ENCODE measurements at places on chromosomes 1 and 21. TPM values are rescaled to one million over a fixed set of nuclear protein-coding genes. Genes with fewer than 3 reads are reported as not detected.

DNA sequence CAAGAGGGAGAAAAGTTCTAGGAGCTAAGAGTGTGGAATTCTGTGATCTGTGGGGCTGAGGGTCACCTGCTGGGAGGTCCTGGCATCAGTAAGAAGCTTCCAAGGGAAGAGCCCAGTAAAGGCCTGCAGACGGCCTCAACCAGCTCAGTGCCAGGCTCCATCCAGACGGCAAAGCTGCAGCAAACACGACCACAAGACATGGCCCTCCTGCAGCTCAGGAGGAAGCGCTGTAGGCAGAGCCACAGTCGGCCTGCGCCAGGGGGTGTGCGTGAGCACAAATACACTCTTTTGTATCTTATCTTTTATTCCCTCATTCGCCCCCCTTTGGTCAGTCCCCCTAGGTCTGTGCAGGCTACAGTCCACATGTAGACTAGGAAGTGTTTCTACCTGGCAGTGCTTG lies 13.4 kb downstream of the C1orf174 start:
- H3K27me3 ChIP-seq = no peaks in the 10 kb centered on the region
- no peak overlapping the region for H3K27ac ChIP-seq
- H3K4me3 ChIP-seq = no peak overlapping the region
- H3K4me1 ChIP-seq = no peaks in the 10 kb centered on the region
- DNase-seq = no peak

The AADACL4 gene
- total RNA-seq = not detected

DNA sequence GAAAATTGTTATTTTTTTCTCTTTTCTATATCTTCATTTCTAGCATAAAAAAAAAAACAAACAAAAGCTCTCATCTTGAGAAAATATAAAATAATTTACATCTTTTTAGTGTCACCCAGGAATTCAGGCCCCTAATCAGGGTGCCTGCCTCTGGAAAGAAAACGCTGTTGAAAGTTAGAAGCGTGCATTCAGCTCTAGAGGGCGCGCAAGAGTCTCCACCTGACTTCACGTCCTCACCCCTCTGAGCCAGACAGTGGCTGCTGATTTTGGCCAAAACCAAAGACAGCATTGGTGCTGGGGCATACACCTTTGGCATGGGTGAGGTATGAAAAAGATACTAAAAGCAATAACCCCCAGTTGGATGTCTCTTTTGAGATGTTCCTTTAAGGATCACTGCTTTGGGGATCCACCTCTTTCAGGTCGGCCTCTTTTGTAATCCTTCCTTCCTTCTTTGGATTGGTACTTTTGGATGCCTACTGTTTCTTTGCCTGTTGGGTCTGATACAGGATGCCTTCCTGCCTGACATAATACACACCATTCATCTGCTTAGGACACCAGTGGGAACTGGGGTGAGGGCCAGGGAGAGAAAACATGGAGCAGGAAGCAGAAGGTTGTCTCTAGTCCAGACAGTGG lies 77.6 kb upstream of the CHRM3 start:
- no peak overlapping the region for H3K27ac ChIP-seq
- no peak overlapping the region for H3K4me3 ChIP-seq
- peak; percentile 3 for DNase-seq
- no peaks in the 10 kb centered on the region for H3K27me3 ChIP-seq
- no peaks in the 10 kb centered on the region for H3K36me3 ChIP-seq
- no peaks in the 10 kb centered on the region for H3K4me1 ChIP-seq

The ITLN2 gene
- not detected for total RNA-seq

DNA sequence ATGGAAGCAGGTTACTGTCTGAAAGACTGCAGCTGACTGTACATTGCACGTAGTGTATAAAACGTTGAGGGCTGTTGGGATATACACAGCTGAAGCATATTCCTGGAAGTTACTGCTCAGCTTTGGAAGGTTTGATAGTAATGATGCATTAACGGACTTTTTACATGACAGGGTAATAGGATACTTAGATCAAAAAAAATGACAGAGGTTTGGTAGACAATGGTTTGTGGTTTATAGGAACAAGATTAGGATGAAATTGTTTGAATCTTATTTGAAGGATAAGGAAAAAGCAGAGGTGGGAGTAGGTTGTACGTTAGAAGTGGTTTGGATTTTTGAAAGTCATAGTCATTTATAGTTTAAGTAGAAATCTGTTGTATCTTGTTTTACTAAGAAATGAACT lies 33.0 kb downstream of the ADGRL2 start:
- H3K27ac ChIP-seq = peak overlapping the region; percentile 9
- H3K4me3 ChIP-seq = no peak overlapping the region
- peaks cover 25% of the 10 kb centered on the region for H3K4me1 ChIP-seq
- no peaks in the 10 kb centered on the region for H3K27me3 ChIP-seq

DNA sequence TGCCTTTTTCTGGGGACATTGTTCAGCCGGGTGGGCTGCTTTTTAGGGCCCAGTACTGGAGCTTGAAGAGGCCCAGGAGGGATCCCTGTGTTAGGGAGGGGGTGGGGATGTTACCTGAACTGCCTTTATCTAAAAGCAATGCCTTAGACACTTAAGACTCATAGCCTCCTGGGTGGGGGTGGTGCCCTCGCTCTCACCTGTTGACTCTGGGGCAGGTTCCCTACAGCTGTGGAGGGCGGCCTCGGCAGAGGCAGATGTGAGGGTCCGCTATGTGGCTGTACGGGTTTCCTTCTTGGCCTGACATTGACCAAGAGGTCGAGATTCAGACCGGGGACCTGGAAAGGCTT lies 716 bp downstream of the INAVA start:
- H3K4me3 ChIP-seq = no peak overlapping the region
- no peaks in the 10 kb centered on the region for H3K27me3 ChIP-seq
- no peaks in the 10 kb centered on the region for H3K36me3 ChIP-seq
- DNase-seq = no peak
- peaks cover 10% of the 10 kb centered on the region for H3K4me1 ChIP-seq
- H3K27ac ChIP-seq = no peak overlapping the region

- peaks cover 35% of the 10 kb centered on the region for H3K4me1 ChIP-seq
- DNase-seq = peak; percentile 48
- no peaks in the 10 kb centered on the region for H3K36me3 ChIP-seq
- H3K27ac ChIP-seq = no peak overlapping the region
- no peak overlapping the region for H3K4me3 ChIP-seq
- H3K27me3 ChIP-seq = no peaks in the 10 kb centered on the region
These were observed 17.9 kb downstream of the PTPRF start for GRCh38 chr1:43548285-43549271.

The HTR6 gene
- total RNA-seq = not detected

The CYP2J2 gene
- total RNA-seq = 3.8 TPM

GRCh38 chr1:56901716-56902115 lies 47.1 kb downstream of the C8A start:
- peaks cover 23% of the 10 kb centered on the region for H3K4me1 ChIP-seq
- H3K36me3 ChIP-seq = no peaks in the 10 kb centered on the region
- H3K27me3 ChIP-seq = no peaks in the 10 kb centered on the region
- DNase-seq = peak; percentile 18
- H3K27ac ChIP-seq = no peak overlapping the region

The TTC24 gene
- total RNA-seq = 0.18 TPM

The TMEM79 gene
- total RNA-seq = 2.6 TPM

- H3K4me1 ChIP-seq = peaks cover 4% of the 10 kb centered on the region
- H3K4me3 ChIP-seq = no peak overlapping the region
- no peaks in the 10 kb centered on the region for H3K27me3 ChIP-seq
- DNase-seq = no peak
- no peaks in the 10 kb centered on the region for H3K36me3 ChIP-seq
- no peak overlapping the region for H3K27ac ChIP-seq
These were observed 184.6 kb upstream of the DUSP10 start for GRCh38 chr1:221926441-221926840.

The USH2A gene
- 0.24 TPM for total RNA-seq

- H3K4me3 ChIP-seq = no peak overlapping the region
- no peaks in the 10 kb centered on the region for H3K27me3 ChIP-seq
- no peak for DNase-seq
- no peaks in the 10 kb centered on the region for H3K4me1 ChIP-seq
- H3K36me3 ChIP-seq = no peaks in the 10 kb centered on the region
These were observed 51.0 kb upstream of the BARHL2 start for GRCh38 chr1:90768098-90768497.

DNA sequence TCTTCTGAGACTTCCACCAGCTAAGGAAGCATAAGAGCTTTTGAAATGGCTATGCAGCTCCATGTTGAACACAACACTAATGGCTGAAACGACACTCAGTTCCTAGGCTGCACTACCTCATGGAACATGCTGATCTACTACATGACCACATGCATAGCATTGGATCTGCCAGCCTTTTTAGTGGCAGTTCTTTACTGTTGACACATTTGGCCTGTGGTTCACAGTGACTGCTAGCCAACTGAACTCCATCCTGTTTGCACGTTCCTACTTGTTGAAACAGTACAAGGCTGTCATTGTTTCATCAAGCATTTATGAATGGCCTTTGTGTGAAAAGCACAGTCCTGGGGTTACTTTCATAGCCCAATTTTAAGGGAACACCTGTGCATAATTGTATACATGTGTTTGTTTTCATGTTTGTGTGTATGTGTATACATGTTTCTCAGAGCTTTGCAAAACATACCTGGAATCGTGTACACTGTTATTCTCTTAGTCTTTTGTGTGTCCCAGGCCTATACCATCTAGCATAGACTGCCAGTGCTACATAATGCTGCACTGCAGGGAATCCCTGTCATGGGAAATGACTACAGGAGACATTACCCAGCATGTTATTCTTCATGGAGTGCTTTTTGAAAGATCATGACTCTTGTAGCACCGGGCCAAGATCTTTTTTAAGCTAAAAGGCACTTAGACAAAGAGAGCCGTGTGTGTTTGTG lies 179.6 kb upstream of the ESRRG start:
- H3K27me3 ChIP-seq = no peaks in the 10 kb centered on the region
- peak; percentile 47 for DNase-seq
- H3K4me3 ChIP-seq = no peak overlapping the region
- peak overlapping the region; percentile 41 for H3K27ac ChIP-seq

DNA sequence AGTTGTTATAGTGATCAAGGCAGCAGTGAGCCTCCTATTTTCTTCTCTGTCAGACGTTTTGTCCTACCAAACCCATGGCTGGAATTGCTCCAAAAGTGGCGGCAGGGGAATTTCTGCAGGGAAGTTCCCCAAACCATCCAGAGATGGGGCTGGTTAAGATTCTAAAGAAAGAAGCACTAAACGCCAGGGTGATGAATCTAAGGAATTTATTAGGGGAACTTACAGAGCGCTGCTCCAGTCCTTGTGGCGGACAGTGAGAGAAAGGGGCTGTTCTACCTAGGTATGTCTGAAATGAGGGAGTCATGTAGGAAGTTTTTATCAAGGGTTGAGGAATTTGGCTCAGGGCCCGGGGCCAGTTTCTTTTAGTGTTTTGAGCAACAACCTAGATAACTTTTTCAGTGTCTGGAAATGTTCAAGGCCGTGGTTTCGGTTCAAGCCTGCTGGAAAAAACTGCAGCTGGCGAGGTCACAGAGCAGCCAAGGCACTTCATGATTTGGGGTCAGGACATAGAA lies 222.4 kb upstream of the B3GALT2 start:
- H3K27me3 ChIP-seq = no peaks in the 10 kb centered on the region
- peak; percentile 99 for DNase-seq
- no peaks in the 10 kb centered on the region for H3K36me3 ChIP-seq
- no peak overlapping the region for H3K4me3 ChIP-seq
- peaks cover 25% of the 10 kb centered on the region for H3K4me1 ChIP-seq

The AMPD1 gene
- not detected for total RNA-seq

The S100A8 gene
- total RNA-seq = not detected

GRCh38 chr1:67850611-67851075 lies 17.4 kb upstream of the GNG12 start:
- H3K27me3 ChIP-seq = peaks cover 2% of the 10 kb centered on the region
- H3K27ac ChIP-seq = no peak overlapping the region
- no peaks in the 10 kb centered on the region for H3K36me3 ChIP-seq
- DNase-seq = no peak
- no peak overlapping the region for H3K4me3 ChIP-seq

- H3K4me1 ChIP-seq = no peaks in the 10 kb centered on the region
- no peak overlapping the region for H3K4me3 ChIP-seq
- no peaks in the 10 kb centered on the region for H3K27me3 ChIP-seq
These were observed 47.0 kb upstream of the WDR26 start for GRCh38 chr1:224481601-224482000.

DNA sequence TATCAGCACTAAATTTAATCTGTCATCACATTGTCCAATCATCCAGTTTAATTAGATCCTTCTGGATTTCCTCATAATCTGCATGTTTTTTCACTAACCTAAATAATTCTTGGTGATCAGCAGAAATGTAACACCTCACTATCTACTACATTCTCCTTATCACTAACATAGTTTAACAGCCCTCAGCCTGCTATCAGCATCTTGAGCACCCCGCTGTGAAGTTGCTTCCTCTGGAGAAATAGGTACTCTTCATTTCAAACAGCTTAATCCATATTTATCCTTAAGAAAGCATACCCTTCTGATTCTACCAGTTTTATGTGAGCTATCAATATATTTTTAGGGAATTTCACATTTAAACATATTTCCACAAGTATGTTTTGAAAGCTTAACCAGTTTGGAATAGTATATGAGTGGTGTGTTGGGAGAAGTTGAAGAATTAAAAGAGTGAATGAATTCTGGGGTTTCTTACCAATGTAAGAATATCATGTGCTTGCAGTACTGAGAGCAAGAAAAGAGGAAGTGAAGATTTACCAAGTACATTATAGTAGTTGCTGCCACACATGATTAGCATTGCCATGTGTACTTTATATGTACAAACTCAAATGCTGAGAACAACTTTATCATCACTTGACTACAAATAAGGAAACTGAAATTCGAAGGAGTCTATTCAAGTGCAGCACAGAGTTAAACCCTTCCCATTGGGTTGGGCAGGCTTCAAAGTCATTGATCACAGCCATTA lies 771.1 kb upstream of the ADGRL4 start:
- H3K36me3 ChIP-seq = no peaks in the 10 kb centered on the region
- no peaks in the 10 kb centered on the region for H3K4me1 ChIP-seq
- no peak overlapping the region for H3K4me3 ChIP-seq
- peak; percentile 3 for DNase-seq

The NHLH2 gene
- total RNA-seq = not detected

DNA sequence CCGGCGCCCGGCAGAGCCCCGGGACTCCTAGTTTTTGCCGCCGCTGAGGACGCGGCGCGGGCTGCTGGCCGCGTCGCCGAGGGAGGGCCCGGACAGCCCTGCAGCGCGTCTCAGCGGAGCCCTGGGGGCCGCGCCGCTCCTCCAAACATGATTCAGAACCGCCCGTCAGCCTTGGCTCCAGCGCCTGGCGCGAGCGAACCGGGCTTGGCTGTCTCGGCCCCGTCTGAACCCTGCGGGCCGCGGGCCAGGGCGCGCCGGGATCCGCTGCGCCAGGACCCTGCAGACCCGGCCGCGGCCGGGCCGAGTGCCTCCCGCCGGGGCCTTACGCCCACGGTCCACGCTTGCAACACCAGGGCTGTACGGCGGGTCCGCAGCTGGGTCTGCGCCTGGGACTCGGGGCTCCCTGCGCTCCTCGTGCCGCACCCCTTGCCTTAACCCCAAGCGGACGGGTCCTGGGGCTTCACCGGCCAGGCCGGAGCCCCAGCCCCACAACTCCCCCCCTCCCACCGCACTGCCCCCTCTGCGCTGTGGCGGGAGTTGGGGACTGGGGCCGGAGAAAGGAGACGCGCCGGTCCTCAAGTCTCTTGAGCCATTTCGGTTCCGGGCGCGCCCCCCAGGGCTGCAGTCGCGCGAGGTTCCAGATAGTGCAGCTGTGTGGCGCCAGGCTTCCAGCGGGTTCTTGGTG lies 48.4 kb upstream of the CD34 start:
- peak overlapping the region; percentile 28 for H3K4me3 ChIP-seq
- peaks cover 4% of the 10 kb centered on the region for H3K4me1 ChIP-seq
- H3K27me3 ChIP-seq = peaks cover 76% of the 10 kb centered on the region
- DNase-seq = peak; percentile 60
- no peaks in the 10 kb centered on the region for H3K36me3 ChIP-seq
- no peak overlapping the region for H3K27ac ChIP-seq

The TPM3 gene
- total RNA-seq = 120 TPM

The TINAGL1 gene
- 10.3 TPM for total RNA-seq

Measured in cardiac muscle cell (in vitro differentiated cells and primary cell).